ENCODE measurements at places on chromosomes 3 and 15. TPM values are rescaled to one million over a fixed set of nuclear protein-coding genes. Genes with fewer than 3 reads are reported as not detected.

DNA sequence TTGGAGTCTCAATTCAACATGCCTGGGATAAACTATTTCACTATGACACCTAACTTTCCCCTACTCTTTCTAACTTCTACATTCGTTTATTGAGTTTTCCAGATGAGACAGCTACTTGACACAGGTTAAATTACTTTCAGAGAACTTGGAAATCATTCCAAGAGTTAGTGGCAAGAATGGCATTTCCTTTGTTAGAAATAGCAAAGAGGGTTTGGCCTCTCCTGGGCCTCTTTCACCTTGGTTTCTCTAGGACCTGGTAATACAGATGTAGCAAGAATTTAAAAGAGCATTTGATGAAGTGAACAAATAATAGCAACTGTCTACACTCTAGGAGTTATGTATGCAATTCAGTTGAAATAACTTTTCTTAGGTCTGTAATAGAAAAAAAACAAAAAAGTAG, 748.9 kb downstream of the MECOM start:
- no peak overlapping the region for H3K4me3 ChIP-seq
- H3K27me3 ChIP-seq: no peaks in the 10 kb centered on the region
- no peaks in the 10 kb centered on the region for H3K36me3 ChIP-seq
- no peak overlapping the region for H3K27ac ChIP-seq

GRCh38 chr3:171321559-171322360, 138.4 kb downstream of the TNIK start:
- H3K27me3 ChIP-seq: no peaks in the 10 kb centered on the region
- H3K4me3 ChIP-seq: no peak overlapping the region
- H3K4me1 ChIP-seq: no peaks in the 10 kb centered on the region
- no peak overlapping the region for H3K27ac ChIP-seq
- DNase-seq: no peak

DNA sequence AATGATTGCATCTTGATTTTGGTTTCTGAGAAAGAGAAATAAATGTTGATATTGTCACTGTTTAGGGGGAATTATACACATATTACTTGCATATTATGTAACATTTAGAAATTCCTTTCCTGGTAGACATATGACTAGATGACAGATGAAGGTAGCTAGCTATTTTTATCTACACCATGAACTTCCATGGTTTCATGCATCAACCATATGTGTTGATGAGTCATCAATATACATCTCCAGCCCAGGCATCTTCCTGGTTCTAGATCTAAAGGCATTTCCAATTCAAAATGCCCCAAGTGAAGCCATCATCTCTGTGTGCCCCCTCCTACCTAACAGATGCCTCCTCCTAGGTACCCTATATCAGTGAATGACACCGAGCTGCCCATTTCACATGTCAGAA, 9.5 kb upstream of the ADAMTSL3 start:
- H3K27me3 ChIP-seq: no peaks in the 10 kb centered on the region
- H3K4me3 ChIP-seq: no peak overlapping the region
- no peaks in the 10 kb centered on the region for H3K36me3 ChIP-seq
- H3K4me1 ChIP-seq: no peaks in the 10 kb centered on the region

DNA sequence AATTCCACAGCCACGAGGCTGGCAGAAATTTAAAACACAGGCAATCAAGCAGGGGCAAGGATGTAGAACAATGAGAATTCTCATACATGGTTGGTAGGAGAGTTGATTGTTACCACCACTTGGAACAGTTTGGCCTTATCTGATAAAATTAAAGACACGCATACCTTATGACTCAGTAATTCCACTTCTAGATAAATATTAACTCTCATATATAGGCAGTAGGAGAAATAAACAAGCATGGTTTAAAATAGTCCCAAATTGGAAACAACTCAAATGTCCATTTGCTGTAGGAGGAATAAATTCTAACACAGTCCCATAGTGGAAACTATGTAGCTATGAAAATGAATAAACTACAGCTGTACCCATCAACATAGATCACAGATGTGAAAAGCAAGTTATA, 42.3 kb upstream of the USP3 start:
- H3K27me3 ChIP-seq: no peaks in the 10 kb centered on the region
- no peak overlapping the region for H3K27ac ChIP-seq
- H3K4me3 ChIP-seq: no peak overlapping the region
- H3K4me1 ChIP-seq: peaks cover 6% of the 10 kb centered on the region
- no peak for DNase-seq

- H3K27me3 ChIP-seq: peaks cover 3% of the 10 kb centered on the region
- no peak overlapping the region for H3K4me3 ChIP-seq
- no peaks in the 10 kb centered on the region for H3K4me1 ChIP-seq
- H3K36me3 ChIP-seq: no peaks in the 10 kb centered on the region
Observed at GRCh38 chr3:128549283-128550112, 56.5 kb upstream of the GATA2 start.

DNA sequence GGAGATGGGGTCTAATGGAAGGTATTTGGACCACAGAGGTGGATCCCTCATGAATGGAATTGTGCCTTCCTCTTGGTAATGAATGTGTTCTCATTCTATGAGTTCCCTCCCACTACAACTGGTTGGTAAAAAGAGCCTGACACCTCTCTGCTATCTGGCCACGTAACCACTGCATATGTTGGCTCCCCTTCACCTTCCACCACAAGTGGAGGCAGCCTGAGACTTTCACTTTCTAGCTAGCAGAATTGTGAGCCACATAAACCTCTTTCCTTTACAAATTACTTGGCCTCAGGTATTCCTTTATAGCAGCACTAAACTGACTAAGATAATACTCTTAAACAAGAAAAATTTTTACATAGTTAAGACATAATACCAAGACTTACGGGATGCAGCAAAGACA, 155.3 kb downstream of the NR1I2 start:
- peaks cover 2% of the 10 kb centered on the region for H3K36me3 ChIP-seq
- no peak overlapping the region for H3K4me3 ChIP-seq
- no peak overlapping the region for H3K27ac ChIP-seq
- peaks cover 3% of the 10 kb centered on the region for H3K4me1 ChIP-seq
- DNase-seq: peak; percentile 22

The KCNMB2 gene
- total RNA-seq: not detected

GRCh38 chr15:62969442-62970089, 73.0 kb upstream of the TPM1 start:
- H3K36me3 ChIP-seq: no peaks in the 10 kb centered on the region
- DNase-seq: no peak
- H3K27me3 ChIP-seq: no peaks in the 10 kb centered on the region
- H3K4me1 ChIP-seq: no peaks in the 10 kb centered on the region

The SERPINI2 gene
- total RNA-seq: not detected

GRCh38 chr3:70358978-70359580, 46.6 kb upstream of the MDFIC2 start:
- H3K27ac ChIP-seq: no peak overlapping the region
- H3K4me1 ChIP-seq: no peaks in the 10 kb centered on the region
- peak; percentile 2 for DNase-seq
- no peak overlapping the region for H3K4me3 ChIP-seq
- no peaks in the 10 kb centered on the region for H3K27me3 ChIP-seq
- no peaks in the 10 kb centered on the region for H3K36me3 ChIP-seq

The CIDEC gene
- total RNA-seq: not detected

Measured in natural killer cell (primary cell).